DMS 273 treated with DMSO at 0.1 percent for 48 hours (cell line): ENCODE measurements at places on chromosomes 4 and X.

GRCh38 chr4:174604198-174604597, 81.9 kb upstream of the HPGD start:
- DNase-seq = no peak

DNA sequence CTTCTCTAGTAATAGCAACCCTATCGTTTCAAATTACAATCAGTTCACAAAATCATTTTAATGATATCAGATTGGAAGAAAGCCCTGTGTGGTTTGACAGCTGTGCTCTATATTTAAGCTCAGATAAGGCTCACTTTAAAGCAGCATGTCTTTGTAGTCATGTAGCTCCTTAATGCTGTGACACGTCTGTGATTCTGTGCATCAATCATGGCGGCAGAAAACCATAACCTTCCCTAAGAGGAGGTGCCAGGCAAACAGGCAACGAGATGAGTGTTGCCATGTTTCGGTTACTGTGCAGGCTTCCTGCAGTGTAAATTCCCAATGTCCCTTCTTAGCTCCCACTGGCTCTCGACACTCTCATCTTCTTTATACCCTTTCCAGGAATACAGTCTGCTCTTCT, 212.7 kb downstream of the GRID2 start:
- DNase-seq = peak; percentile 11

DNA sequence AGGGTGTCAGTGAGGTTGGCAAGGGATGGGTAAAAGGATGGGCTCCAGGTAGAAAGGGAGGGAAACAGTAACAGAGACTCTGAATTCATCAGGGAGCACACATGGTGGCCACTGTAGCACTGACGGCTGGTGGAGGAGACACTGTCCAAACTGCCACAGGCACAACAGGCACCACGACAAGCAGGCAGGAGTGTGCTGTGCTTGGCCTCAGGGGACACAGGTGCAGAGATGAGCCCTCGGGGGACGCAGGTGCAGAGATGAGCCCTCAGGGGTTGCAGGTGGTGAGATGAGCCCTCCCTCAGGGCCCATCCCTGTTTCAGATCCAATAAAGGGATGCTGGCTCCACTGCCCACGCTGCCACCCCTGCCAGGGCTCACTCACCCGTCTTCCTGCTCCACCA, 7.6 kb downstream of the PDE6B start:
- DNase-seq = no peak

DNA sequence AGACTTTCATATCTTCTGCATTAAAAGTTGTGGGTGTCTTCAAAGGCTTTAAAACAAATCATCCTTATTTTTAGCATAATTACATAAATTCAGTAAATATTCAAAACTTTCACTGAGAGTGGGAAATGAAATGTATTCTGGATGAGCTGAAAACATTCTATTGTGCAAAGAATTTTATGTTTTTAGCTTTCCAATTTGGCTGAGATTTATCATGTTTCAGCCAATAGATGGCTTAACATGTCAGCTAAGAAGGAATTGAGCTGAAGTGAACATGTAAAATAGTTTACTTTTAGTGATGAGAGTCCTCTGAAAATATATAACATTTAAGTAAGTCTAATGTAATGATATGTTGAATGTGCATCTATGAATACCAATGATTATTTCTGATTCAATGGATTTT, 213.5 kb upstream of the GIMD1 start:
- no peak for DNase-seq

DNA sequence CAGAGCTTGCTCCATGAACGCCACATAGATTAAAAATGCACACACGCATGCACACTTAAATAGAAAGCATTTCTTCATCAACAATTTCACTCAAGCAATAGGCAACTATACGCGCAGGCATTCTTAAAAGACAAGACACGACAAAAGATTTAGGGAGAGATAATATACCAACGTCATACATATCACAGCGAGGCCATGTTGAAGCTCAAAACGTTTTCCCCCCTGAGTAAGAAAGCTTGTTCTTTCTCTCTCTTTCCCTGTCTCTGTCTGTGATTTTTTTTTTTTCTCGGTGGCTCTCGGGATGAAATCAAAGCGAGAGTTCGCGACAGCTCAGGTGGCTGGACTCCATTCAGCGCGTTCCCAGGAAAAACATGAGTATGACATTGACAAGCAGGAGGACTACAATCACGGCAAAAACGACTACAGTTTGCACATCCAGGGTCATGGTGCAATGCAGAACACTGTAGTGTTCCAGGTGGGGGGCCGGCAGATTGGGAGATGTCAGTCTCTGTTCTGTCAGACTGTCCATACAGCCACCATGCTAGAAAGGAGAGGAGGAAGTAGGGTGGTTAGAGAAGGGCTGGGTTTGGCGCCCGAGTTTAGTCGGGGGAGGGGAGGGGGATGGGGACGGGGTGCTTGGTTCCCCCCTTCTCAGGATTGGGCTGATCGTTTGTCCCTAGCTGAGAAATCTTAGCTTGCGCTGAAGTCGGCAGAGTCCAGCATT, 30.7 kb downstream of the ARHGEF9 start:
- DNase-seq = no peak
